ENCODE measurements at places on chromosomes 3 and 15.

DNA sequence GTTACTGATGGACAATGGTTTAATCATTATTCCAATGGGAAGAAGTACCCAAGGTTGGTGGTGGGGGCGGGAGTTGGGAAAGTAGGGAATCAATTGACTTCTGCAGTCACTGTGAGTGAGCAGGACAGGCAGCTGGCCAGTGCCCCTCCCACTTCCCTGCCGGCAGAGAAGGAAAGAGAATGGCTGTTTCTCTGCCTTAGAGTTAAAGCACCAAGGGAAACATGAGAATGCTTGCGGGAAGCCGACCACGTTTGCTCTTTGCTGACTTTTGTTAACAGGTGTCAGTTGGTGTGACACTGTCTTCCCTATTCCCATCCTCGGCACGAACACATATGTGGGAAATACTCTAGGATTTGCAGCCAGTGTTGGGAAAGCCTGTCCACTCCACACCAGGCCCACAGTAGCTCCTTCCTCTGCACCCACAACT lies 33.5 kb upstream of the MFSD1 start:
- DNase-seq = no peak

DNA sequence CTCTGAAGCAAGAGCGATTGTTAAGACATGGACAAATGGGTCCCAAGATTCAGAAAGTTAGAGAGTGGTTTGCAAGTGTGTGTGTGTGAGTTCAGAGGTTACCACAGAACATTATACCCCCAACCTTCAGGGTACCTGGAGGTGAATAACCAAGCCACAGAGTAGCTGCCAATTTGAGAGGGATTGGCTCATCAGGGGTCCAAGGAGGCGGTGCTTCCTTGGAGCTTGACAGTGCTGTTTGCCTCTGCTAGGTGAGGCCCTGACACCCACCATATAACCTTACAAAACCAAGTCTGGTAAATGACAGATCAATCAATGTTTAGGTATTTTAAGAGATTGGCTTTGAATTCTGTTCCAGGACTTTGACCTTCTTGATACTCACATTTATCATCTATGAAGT lies 35.7 kb downstream of the LRTM1 start:
- no peak for DNase-seq

GRCh38 chr15:70823196-70823595 lies 30.8 kb downstream of the LARP6 start:
- no peak for DNase-seq

DNA sequence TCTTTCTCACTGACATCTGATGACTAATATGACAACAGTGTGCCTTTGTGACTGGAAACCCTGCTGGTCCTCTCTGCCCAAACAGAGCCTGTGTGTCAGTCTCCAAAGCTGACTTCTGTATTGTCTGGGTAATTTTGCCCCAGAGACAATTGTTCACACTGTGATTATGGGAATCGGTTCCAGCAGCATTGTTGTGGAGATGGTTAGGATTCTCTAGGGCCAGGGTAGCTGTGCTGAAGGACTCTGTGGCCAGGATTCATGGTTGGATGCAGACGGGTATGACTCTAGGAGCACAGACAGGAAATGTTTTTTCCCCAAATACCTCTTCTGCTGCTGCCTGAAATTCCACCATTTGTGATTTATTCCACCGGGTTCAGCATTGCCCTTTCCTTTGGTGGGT lies 57.5 kb upstream of the ITGA11 start:
- no peak for DNase-seq

DNA sequence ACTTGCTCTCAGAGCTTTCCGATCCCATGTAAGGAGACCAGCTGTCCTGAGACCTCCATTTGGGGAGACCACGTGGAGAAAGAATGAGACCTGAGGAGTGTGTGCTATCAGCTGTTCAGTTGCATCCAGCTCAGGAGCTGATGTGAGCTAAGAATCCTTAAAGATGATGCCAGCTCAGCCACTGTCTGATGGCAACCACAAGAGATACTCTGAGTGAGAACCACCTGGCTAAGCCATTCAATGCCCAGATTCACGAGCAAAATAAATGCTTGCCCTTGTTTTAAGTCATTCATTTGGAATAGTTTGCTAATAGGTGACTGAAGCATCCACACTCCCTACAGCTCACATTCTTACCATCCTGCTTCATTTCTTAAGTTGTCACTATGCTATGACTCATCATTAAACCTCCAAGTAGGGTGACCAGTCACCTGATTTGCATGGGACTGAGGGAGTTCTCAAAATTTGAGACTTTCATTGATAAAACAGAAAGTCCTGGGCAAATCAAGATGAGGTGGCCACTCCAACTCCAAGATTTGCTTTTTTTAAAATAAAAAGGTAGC lies 56.4 kb downstream of the SPTSSB start:
- no peak for DNase-seq

Data from stimulated activated CD8-positive, alpha-beta memory T cell treated with anti-CD3 and anti-CD28 coated beads, Interleukin-15, amount 100 ng/mL, for 1 hour (primary cell).